T-helper 22 cell (primary cell): ENCODE measurements at places on chromosomes 11 and 22.

GRCh38 chr11:68532727-68533369, 72.3 kb downstream of the PPP6R3 start:
- DNase-seq: no peak

- no peak for DNase-seq
Measured at GRCh38 chr11:126654886-126655806, 299.7 kb downstream of the ST3GAL4 start.

- DNase-seq: no peak
Measured at GRCh38 chr11:134978388-134979088, 566.5 kb upstream of the B3GAT1 start.

- DNase-seq: no peak
Measured at GRCh38 chr11:75582895-75583717, 21.1 kb downstream of the SERPINH1 start.

- DNase-seq: no peak
Measured at GRCh38 chr22:31222736-31223135, 10.6 kb downstream of the LIMK2 start.
